Stimulated activated CD4-positive, alpha-beta T cell treated with anti-CD3 and anti-CD28 coated beads, Interleukin-4, amount 100 ng/mL, for 4 hours (primary cell): ENCODE measurements at places on chromosomes 7 and 10.

DNA sequence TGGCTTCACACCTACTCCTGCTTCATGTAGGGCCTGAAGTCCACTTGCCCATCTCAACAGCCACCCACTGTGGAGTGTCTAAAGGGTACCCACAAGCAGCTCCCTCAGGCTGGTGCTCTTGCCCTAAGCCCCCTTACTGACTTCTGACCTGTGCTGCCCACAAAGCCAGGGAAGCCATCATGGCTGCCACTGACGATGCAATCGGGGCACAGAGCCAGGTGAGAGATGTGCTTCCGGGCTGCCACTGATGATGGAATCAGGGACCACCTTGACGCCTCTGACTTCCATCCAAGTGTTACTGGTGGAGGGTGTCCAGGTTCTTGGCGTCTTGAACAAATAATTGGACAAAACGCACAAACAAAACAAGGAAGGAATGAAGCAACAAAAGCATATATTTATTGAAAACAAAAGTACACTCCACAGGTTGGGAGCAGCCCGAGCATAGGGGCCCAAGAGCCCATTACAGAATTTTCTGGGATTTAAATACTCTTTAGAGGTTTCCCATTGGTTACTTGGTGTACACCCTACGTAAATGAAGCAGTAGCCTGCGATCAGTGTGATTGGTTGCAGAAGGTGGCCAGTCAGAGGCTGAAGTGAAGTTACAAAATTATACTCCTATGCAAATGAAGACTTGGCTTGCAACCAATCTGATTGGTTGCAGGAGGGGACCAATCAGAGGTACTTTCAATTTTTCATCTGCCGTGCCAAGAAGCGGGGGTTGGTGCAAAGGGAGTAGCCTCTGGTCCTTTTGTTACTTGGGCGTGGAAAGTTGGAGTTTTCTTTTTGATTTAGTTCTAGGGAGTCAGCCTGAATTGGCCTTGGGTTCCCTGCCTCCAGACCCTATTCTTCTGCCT lies 4.5 kb downstream of the CPA2 start:
- no peak for DNase-seq

GRCh38 chr7:44768628-44769371 lies 20.2 kb downstream of the ZMIZ2 start:
- no peak for DNase-seq

GRCh38 chr10:62707810-62708209 lies 96.7 kb upstream of the ADO start:
- DNase-seq = no peak

GRCh38 chr7:138072726-138073125 lies 3.5 kb upstream of the AKR1D1 start:
- no peak for DNase-seq
